ENCODE measurements at places on chromosomes 3 and 15.

DNA sequence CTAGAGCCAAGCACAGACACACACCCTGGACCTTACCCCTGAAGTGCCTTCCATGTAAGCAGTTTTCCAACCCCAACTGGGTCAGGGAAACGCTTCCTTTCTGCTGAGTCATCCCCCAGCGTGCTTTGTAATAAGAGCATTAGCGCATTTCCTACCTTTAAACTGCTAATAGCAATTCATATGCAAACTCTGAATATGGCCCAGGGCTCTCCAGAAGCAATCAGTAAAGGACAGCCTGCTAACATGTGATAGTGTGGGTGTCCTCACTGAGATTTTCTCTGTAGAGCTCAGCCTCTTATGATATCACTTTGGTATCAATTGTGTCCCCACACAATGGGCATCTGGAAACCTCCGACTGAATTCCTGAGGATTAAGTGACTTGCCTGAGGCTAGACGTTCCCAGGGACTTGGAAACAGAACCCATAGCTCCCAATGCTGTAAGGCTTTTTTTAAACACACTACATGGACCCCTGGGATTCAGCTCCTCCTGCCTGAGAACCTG, 5.6 kb downstream of the GABRB3 start:
- DNase-seq = no peak

DNA sequence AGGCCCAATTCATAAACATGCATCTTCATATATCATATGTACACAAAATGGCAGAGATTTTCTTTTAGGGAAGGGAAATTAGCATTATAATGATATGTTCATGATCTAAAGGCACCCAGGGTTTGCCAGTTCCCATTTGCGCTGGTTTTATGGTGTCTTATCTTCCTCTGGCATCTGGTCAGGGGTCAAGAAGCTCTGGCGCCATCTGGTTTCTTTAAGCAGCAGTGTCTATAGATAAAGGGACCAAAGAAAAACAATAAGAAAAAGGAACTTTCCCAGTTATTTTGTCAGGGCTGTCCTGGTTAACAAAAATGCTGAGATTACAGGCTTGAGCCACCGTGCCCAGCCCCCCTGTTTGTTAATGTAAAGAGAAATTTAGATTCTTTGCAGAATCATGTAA, 3.3 kb upstream of the DCP1A start:
- DNase-seq = no peak

DNA sequence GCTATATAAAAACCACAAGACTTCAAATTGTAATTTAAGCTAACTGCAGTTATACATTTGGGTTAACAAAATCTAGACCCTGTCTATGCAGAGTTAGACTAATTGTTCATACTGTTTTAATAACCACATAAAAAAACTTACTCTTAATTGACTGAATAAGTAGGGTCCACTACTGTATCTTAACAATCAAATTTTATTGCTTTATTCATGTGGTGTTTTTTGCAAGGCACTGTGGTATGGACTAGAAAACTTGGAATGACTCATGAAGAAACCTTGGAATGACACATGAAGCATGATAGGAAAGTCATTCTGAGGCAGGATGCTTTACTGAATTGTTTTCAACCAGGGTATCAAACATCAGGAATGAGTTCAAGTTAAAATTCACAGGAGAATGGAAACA, 2.3 kb downstream of the SERP1 start:
- no peak for DNase-seq

DNA sequence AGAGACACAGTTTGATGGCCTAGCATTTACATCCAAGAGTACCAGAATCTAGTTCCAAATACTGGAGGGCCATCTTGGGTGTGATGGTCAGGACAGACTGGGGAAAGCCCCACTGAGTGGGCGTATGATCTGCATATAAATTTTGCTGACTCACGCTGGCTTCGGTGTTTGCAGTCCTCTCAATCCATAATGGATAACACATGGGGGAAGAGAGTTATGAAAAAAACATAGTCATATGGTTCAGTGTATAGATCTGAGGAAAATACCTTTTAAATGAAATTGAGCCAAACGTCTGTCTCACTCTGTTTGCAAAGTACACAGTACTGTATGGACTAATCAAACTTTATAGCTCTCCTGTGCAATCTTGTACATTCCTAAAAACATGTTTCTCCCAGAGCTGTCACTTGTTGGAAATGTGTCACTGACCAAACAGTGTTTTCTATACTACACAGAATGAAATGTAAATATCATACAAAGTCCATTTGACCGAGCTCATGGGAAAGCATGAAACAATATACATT, 125.3 kb upstream of the THBS1 start:
- DNase-seq = no peak

DNA sequence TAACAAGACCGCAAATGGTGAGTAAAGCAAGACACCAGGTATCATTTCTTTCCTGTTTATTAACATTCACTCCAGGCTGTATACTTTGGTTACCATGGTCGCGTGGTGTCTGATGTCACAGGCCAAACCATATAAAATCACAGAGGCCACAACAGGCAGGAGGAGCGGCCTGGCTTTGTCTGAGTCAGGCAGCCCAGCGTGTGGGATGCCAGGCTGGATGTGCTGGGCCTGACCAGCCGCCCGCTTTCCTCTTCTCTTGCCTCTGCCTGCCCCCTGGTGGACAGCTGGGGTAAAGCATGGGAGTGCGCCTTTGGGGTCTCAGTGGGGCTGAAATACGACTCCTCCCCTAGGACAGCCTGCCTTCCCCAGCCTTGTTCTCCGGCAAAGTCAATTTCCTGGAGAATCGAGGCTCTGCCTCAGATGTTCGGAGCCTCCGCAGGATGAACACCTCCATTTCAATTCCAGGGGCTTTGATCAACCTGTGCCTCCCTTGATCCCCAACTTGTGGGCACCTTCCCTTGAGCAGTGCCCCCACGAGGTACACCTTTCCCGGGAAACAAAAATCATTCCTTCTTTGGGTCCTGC, 78.2 kb downstream of the CCNL1 start:
- peak; percentile 98 for DNase-seq

DNA sequence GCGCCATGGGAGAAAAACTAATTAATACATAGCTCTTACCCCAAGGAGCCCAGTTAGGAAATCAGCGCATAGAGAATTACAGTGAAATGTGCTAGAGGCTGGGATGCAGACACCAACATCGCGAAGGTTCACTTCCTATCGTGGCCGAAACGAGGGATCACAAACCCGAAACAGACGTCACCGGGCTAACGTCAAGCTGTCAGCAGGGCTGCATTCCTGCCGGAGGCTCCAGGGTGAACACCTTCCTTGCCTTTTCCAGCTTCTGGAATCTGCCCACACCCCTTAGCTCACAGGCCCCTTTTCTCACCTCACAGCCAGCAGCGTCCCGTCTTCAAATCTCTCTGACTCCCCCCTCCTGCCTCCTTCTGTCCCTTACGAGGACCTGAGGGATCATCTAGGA, 13.0 kb downstream of the GP5 start:
- no peak for DNase-seq

DNA sequence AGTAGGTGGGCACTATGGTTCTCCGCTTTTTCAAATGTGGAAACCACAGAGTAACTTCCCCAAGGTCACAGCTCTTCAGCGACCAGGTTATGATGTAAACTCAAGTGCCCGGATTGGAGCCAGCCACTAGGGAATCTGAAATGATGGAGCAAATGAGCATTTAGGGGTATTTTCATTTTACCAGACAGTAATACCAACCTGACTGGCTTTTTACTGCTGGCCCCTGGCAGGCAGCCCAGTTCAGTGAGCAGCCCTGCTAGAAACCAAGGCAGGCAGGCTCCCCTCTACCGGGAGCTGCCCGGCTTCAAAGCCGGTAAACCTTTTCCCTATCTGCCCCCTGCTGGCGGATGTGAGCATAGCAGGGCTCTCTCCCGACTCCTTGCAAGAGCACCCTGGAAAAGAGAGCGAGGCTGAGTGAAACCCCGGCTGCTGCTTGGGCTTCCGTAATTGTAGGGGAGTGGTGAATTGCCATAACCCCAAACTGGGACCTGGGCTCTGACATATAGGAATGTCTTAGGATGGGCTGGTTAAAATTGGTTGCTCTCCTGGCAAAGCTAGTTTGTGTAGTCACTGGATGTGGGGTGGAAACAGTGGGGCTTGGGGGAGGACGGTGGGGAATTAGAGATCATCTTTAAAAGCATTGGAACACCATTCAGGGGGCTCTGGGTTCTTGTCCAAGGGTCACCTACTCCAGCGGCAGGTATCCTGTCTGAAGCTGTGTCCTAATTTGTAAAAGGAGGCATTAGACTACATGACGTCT, 98.0 kb upstream of the TNFAIP8L3 start:
- DNase-seq = peak; percentile 91

DNA sequence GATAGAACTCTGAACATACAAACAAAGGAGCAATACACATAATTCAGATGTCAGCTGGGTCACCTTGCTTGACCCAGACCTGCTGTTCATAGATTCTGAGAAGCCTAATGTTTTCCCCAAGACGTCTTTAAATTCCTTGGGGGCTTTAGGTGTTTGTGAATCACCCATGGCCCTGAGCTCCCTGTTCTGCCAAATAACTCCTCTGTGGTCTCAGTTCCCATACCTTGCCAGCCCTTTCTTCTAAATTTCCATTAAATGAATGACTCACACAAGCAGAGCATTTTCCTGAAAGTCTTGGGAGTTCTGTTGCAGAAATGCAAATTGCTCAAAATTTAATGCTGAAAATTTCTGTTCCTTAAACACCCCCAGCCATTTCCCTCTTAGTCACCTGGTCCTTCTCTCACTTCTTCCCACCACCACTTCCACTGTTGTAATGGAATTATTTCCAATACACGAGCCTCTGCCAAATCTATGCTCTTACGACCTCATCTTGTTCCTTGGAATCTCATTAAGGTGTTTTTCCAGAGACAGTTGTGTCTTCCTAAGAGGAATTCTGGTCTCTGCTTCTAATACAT, 33.4 kb upstream of the PSMD6 start:
- no peak for DNase-seq

DNA sequence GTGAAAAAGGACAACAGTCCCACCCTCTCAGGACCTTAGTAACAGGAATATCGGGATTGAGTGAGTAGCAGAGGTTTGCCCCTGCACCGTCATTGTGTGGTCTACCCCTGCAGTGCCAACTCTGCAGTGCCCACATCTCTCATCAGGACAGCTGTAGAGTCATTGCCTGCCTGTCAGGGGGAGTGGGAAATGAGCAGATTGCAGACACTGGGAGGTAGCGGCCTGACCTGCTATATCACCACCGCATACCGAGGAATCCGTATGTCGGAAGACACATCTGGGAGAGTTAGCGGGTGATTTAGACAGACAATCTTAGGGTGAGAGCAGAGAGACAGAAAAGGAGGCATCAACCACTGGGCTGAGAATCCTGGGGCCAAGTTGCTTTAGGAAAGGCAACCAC, 218.1 kb downstream of the EPHB1 start:
- no peak for DNase-seq

- DNase-seq = peak; percentile 34
Measured at GRCh38 chr3:196311-197148, at the start of gene CHL1. Gene CHL1, plus strand, starts transcription at chr3:196763. Its CDS starts 123,014 bp downstream, at chr3:319777.
